Fibroblast of skin of left biceps (primary cell): ENCODE measurements at places on chromosomes 2 and 18.

DNA sequence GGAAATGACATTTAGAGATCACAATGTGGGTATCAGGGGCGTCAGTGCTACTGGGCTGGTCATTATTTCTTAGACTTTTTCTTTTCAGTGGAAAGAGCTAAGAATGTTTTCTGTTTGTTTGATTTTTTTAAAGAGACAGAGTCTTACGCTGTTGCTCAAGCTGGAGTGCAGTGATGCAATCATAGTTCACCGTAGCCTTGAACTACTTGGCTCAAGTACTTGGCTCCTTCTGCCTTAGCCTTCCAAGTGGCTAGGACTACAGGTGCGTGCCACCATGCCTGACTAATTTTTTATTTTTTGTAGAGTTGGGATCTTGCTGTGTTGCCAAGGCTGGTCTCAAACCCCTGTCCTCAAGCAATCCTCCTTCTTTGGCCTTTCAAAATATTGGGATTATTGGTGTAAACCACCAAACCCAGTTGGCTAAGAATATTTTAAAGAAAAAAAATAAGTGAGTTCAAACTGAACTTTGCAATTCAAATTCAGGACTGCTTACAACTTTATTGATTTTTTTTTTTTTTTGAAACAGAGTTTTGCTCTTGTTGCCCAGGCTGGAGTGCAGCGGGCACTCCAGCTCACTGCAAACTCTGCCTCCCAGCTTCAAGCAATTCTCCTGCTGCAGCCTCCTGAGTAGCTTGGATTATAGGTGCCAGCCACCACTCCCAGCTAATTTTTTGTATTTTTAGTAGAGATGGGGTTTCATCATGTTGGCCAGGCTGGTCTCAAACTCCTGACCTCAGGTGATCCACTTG is 154.2 kb downstream of the MIB1 start:
- no peak for DNase-seq

DNA sequence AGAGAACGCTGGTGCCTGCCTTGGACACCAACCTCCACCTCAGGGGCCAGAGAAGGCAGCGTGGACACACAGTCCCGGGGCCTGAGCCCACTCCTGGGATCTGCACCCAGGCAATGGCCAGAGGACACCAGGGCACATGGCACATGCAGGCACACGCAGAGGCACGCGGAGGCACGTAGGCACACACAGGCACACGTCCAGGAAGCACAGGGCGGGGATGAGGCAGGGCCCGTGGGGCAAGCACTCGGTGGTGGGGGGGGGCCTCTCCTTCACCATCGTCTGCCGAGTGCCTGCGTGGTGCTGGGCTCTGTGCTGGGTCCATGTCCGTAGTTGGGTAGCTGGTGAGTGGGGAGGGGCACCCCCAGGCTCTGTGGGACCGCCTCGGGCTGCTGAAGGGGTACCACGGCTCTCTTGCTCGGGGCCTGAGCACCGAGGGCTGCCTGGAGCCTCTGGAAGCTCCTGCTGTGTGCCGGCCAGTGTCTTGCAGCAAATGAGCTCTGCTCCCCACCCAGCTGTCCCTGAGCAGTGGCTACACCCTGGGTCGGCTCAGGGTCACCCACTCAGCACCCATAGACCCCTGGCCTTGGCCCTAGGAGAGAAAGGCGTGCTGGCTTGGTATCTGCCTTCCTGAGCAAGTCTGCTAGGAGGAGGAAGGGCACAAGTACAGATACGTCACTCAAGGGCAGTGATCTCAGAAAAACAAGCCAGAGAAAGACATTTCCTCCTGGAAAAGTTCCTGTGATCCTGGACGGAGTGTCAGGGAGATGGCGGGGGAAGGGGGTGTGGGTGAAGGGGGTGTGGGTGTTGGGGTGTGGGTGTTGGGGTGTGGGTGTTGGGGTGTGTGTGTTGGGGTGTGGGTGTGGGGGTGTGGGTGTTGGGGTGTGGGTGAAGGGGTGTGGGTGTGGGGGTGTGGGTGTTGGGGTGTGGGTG is 26.4 kb downstream of the RTP5 start:
- DNase-seq: no peak

GRCh38 chr18:52670896-52671295 is 330.9 kb downstream of the DCC start:
- no peak for DNase-seq

- DNase-seq: no peak
These were observed 62.0 kb downstream of the ANKRD44 start for GRCh38 chr2:197248623-197249022.
